Body of pancreas (tissue), 4 donors: ENCODE measurements at places on chromosomes 2 and 18. TPM values are rescaled to one million over a fixed set of nuclear protein-coding genes. Genes with fewer than 3 reads are reported as not detected.
A peak's percentile ranks its signal among the peaks of the same experiment; 100 is the strongest.

The ATOH8 gene
- 14.5 TPM for total RNA-seq

The ITPRIPL1 gene
- 1.8 TPM for total RNA-seq

The TCF4 gene
- total RNA-seq: 34.0 TPM

The TXNDC2 gene
- not detected for total RNA-seq

The CABYR gene
- 0.52 TPM for total RNA-seq

The VAMP5 gene
- 10.4 TPM for total RNA-seq

The MLPH gene
- 64.3 TPM for total RNA-seq

The NEURL3 gene
- total RNA-seq: 71.2 TPM

The CTAGE1 gene
- not detected for total RNA-seq

The IL36A gene
- total RNA-seq: not detected

The PLEKHB2 gene
- 22.4 TPM for total RNA-seq

The ERMN gene
- 0.26 TPM for total RNA-seq

GRCh38 chr2:191615596-191615995 is 62.3 kb upstream of the NABP1 start:
- no peak overlapping the region for H3K4me3 ChIP-seq
- no peak for DNase-seq
- H3K27ac ChIP-seq: no peak overlapping the region
- no peaks in the 10 kb centered on the region for H3K36me3 ChIP-seq
- H3K27me3 ChIP-seq: no peaks in the 10 kb centered on the region

- no peak for DNase-seq
- H3K27me3 ChIP-seq: no peaks in the 10 kb centered on the region
- no peak overlapping the region for H3K27ac ChIP-seq
- H3K36me3 ChIP-seq: no peaks in the 10 kb centered on the region
- H3K4me1 ChIP-seq: no peaks in the 10 kb centered on the region
These were observed 147.1 kb downstream of the IKZF2 start for GRCh38 chr2:213004197-213004821.

GRCh38 chr2:2691419-2691818 is 360.3 kb upstream of the MYT1L start:
- H3K4me3 ChIP-seq: no peak overlapping the region
- H3K27me3 ChIP-seq: no peaks in the 10 kb centered on the region
- DNase-seq: no peak
- H3K27ac ChIP-seq: no peak overlapping the region
- no peaks in the 10 kb centered on the region for H3K36me3 ChIP-seq
- H3K4me1 ChIP-seq: no peaks in the 10 kb centered on the region

DNA sequence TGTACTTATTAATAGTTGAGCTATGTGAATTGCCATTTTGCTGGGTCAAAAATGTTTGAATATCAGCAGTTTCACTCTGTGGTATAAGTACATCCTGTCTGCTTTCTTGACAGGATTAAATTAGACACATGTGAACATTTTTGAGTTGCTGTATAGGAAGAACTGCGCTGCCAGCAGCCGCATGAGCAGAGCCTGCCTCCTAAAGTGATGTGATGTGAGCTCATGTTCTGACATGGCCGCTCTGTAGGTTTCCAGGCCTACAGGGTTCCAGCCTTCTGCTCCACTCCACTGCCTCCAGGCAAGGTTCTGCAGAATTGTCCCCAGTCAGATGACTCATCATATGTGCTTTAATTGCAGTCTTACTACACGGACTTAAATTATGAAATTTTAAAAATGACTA is 119.7 kb upstream of the NFATC1 start:
- no peaks in the 10 kb centered on the region for H3K4me1 ChIP-seq
- no peak overlapping the region for H3K27ac ChIP-seq
- no peaks in the 10 kb centered on the region for H3K36me3 ChIP-seq
- H3K4me3 ChIP-seq: no peak overlapping the region
- DNase-seq: no peak

DNA sequence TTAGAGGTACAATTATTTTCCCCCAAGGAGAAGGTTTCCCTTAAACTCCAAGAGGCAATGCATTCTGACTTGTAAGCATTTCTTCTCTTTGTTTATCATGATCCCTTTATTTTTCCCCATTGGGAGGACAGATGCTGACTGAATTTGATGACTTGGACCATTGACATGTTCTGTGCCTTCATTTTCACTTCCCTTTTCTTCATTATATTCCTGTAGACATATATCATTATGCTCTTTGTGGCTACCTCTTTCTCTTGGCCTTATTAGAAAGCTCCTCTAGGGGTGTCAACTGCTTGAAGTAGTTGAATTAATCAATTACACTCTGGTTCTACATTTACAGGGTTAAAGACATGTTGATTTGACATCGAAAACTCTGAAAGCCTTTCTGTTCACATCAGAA is 330.0 kb upstream of the DCC start:
- H3K4me1 ChIP-seq: no peaks in the 10 kb centered on the region
- DNase-seq: no peak
- no peaks in the 10 kb centered on the region for H3K27me3 ChIP-seq
- H3K27ac ChIP-seq: no peak overlapping the region

DNA sequence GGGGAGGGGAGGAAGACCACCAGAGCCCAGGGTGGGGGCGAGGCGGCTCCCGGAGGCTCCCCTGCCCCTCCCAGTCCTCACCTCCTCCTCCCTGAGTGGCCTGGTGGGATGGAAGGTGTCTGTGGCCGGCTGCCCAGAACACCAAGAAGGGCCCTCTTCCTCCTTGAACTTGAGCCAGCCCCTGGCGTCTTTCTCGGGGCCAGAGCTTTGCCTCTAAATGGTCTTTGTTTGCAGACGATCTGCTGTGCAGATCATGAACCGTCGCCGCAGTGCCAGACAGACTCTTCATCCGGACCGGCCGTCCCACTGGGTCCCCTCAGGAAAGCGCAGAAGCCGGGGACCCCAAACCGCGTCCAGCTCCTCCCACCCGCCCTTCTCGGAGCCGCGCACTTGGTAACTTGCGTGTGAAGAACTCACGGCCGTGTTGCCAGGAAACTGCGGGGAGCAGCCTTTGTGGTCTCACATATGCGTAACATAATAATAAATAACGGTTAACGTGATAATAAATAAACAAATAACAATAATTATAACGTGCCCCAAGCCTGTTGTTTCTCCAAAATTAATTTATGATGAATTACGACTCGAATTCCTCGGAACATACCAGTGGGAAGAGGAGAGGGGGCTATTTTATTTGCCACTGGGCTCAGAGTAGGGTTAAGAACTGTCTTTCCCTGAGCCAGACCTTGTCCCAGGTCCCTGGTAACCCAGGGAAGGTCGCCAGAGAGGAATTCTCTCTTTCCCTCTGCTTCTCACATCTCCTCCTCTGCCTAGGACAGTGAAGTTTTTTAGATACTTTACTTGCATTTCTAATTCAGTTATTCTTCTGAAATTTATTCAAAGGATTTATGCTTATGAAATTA is 41.0 kb downstream of the PTGR3 start:
- H3K27me3 ChIP-seq: no peaks in the 10 kb centered on the region
- DNase-seq: no peak
- no peaks in the 10 kb centered on the region for H3K36me3 ChIP-seq

DNA sequence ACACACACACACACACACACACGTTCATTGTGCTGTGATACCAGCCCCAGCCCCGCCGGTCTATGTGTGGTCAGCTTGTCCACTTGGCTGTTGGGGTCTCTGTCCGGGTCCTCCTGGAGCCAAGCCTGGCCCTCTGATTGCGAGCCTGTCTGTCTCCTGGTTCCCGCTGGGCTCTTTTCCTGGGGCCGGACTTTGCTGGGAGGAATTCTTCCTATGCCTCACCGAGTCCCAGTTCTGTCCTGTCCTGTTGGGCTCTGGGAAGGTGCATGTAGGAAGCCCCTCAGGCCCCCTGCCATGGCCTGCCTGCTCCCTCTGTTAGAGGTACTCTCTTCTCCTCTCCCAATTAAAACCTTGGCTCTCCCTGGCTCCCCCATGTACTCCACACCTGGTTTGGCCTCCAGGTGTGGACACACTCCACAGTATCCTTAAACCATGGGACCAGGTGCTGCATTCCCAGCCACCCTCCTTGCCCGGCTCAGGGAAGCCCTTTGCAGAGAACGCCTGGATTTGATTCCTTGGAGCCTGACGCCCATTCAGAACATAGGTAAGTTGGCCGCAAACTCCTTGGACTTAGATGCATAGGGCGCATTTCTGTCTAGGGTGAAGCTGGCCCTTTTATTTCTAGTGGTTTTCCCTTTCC is 42.3 kb downstream of the CABLES1 start:
- H3K4me1 ChIP-seq: peaks cover 26% of the 10 kb centered on the region
- peak overlapping the region; percentile 58 for H3K27ac ChIP-seq
- no peak overlapping the region for H3K4me3 ChIP-seq
- peak; percentile 87 for DNase-seq

GRCh38 chr2:209316141-209316540 is 107.7 kb upstream of the MAP2 start:
- H3K36me3 ChIP-seq: no peaks in the 10 kb centered on the region
- H3K27ac ChIP-seq: no peak overlapping the region
- H3K4me1 ChIP-seq: peaks cover 10% of the 10 kb centered on the region
- DNase-seq: no peak
- no peak overlapping the region for H3K4me3 ChIP-seq
- no peaks in the 10 kb centered on the region for H3K27me3 ChIP-seq

GRCh38 chr18:57544936-57545660 is 41.4 kb downstream of the FECH start:
- no peaks in the 10 kb centered on the region for H3K27me3 ChIP-seq
- H3K36me3 ChIP-seq: peaks cover 4% of the 10 kb centered on the region
- DNase-seq: no peak

DNA sequence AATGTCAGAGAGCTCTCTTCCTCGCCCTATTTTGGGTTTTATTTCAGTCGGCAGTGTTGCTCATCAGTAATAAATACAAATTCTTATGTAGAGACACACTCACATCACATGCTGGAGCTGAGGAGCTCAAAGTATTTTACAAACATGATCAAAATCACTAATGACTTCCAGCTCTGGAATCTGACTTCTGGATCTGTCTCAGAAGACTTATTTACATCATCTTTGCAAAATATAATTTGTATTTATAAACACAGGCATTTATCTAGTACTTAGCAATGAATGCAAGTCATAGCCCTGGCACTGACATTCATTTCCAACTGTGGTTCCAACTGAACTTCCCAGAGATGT is 327.1 kb downstream of the NCKAP5 start:
- H3K27me3 ChIP-seq: no peaks in the 10 kb centered on the region
- no peak for DNase-seq
- H3K4me3 ChIP-seq: no peak overlapping the region

DNA sequence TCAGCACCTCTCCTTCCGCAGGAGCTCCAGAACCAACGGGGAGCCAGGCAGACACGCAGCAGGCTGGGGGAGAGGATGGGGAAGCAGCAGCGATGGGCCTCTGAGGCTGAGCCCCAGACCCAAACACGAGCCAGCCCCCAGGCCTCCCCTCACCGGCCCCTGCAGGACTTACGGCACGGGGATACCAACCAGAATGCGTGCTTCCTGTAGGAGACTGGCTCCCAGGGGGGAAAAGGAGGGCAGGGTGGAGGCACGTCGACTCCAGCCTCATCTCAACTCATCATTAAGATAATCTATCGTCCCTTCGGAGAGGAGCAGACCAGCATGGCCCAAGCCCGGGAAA is 495.1 kb upstream of the MYT1L start:
- H3K4me1 ChIP-seq: no peaks in the 10 kb centered on the region
- H3K4me3 ChIP-seq: no peak overlapping the region
- DNase-seq: no peak
- H3K36me3 ChIP-seq: no peaks in the 10 kb centered on the region
- H3K27ac ChIP-seq: no peak overlapping the region

- DNase-seq: no peak
- H3K4me1 ChIP-seq: peaks cover 18% of the 10 kb centered on the region
- no peak overlapping the region for H3K27ac ChIP-seq
- no peak overlapping the region for H3K4me3 ChIP-seq
- H3K27me3 ChIP-seq: no peaks in the 10 kb centered on the region
These were observed 5.2 kb upstream of the MAP3K2 start for GRCh38 chr2:127392828-127393578.

DNA sequence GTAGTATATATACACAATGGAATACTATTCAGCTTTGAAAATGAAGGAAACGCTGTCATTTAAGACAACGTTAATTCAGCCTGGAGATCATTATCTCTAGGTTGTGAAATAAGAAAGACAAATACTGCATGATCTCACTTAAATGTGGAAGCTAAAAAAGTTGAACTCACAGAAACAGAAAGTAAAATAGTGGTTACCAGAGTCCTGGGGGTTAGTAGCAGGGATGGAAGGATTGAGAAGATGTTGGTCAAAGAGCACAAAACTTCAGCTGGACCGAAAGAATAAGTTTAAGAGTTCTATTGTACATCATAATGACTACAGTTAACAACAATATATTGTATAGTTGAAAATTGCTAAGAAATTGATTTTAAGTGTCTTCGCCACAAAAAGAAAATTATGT is 670.3 kb downstream of the NR4A2 start:
- no peaks in the 10 kb centered on the region for H3K36me3 ChIP-seq
- no peaks in the 10 kb centered on the region for H3K27me3 ChIP-seq

- H3K4me3 ChIP-seq: no peak overlapping the region
- no peaks in the 10 kb centered on the region for H3K36me3 ChIP-seq
- peaks cover 6% of the 10 kb centered on the region for H3K4me1 ChIP-seq
- no peaks in the 10 kb centered on the region for H3K27me3 ChIP-seq
These were observed 48.1 kb upstream of the ARL4C start for GRCh38 chr2:234544659-234545611.

- H3K36me3 ChIP-seq: peaks cover 8% of the 10 kb centered on the region
- no peak for DNase-seq
- no peak overlapping the region for H3K27ac ChIP-seq
These were observed 61.0 kb downstream of the ZAP70 start for GRCh38 chr2:97774425-97774824.

GRCh38 chr2:143529118-143529720 is 400.0 kb downstream of the ARHGAP15 start:
- no peak for DNase-seq
- no peaks in the 10 kb centered on the region for H3K36me3 ChIP-seq
- H3K4me1 ChIP-seq: peaks cover under 1% of the 10 kb centered on the region
- no peak overlapping the region for H3K27ac ChIP-seq

DNA sequence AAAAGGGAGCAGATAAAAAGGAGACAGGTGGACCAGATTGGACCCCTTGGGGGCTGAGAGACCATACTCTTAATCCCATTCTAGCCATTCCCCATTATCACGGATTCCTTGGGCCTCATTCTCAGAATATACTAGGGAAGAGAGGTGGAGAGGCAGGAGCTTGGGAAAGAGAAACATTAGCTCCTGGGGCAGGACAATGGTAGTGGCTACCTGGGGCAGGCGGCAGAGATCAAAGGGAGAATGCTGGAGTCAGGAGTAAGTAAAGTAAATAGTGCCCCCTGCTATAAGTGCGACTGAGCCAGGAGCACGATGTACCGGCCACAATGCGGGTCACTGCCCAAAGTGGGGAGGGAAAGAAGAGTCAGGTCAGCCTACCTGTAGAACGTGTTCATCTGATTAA is 20.4 kb upstream of the IHH start:
- no peak for DNase-seq
- H3K4me3 ChIP-seq: no peak overlapping the region
- H3K27me3 ChIP-seq: no peaks in the 10 kb centered on the region
- H3K4me1 ChIP-seq: peaks cover 14% of the 10 kb centered on the region

- H3K27ac ChIP-seq: no peak overlapping the region
- H3K4me1 ChIP-seq: no peaks in the 10 kb centered on the region
- no peaks in the 10 kb centered on the region for H3K27me3 ChIP-seq
- no peaks in the 10 kb centered on the region for H3K36me3 ChIP-seq
- H3K4me3 ChIP-seq: no peak overlapping the region
These were observed 229.5 kb downstream of the CNTNAP5 start for GRCh38 chr2:124254621-124255020.

GRCh38 chr2:64485961-64486360 is 32.0 kb downstream of the LGALSL start:
- no peaks in the 10 kb centered on the region for H3K27me3 ChIP-seq
- peaks cover 5% of the 10 kb centered on the region for H3K4me1 ChIP-seq
- no peak overlapping the region for H3K27ac ChIP-seq
- H3K36me3 ChIP-seq: no peaks in the 10 kb centered on the region
- H3K4me3 ChIP-seq: no peak overlapping the region

GRCh38 chr2:86035376-86035882 is 70.3 kb downstream of the POLR1A start:
- H3K27me3 ChIP-seq: no peaks in the 10 kb centered on the region
- H3K27ac ChIP-seq: peak overlapping the region; percentile 79
- no peak for DNase-seq
- peaks cover 38% of the 10 kb centered on the region for H3K4me1 ChIP-seq
